ENCODE measurements at places on chromosomes 7 and 10. TPM values are rescaled to one million over a fixed set of nuclear protein-coding genes. Genes with fewer than 3 reads are reported as not detected.

Gene AKAP9
- polyA plus RNA-seq = 11.7 TPM

Gene OPALIN
- polyA plus RNA-seq = not detected

GRCh38 chr10:3906511-3907111, 121.6 kb upstream of the KLF6 start:
- peak; percentile 64 for DNase-seq

GRCh38 chr10:8375137-8375536, 320.6 kb downstream of the GATA3 start:
- no peak for DNase-seq

DNA sequence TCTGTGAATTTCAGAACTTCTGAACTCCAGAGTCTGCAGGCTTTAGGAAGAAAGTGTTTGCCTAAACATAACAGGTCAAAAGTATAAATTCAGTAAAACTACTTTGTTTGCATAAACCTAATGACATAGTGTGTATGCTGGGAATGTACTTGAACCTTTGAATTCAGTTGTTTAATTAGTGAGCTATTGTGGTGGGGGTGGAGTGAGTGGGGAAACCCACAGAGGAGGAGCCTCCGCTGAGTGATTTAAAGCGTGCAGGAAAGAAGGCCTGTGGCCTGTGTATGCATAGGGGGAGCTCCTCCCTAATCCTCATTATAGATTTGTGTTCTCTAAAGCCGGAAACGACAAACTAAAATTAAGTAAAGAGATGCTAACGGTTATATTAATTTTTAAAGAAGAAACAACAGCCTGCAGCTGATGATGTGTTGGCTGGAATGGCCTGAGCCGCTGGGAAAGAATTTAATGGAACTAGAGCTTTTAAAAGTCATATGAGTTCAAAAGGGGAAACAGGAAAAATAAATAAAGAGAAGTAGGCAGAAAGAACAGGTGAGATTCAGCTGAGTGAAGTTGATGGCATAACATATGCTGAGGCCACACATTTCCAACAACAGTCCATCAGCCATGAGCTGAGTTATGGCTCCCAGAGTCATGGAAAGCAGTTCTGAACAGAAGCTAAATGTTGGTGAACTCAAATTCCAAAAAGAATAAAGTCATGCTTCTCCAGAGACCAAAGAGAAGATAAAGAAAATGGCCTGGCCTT, 595.0 kb downstream of the GRM8 start:
- DNase-seq = no peak

DNA sequence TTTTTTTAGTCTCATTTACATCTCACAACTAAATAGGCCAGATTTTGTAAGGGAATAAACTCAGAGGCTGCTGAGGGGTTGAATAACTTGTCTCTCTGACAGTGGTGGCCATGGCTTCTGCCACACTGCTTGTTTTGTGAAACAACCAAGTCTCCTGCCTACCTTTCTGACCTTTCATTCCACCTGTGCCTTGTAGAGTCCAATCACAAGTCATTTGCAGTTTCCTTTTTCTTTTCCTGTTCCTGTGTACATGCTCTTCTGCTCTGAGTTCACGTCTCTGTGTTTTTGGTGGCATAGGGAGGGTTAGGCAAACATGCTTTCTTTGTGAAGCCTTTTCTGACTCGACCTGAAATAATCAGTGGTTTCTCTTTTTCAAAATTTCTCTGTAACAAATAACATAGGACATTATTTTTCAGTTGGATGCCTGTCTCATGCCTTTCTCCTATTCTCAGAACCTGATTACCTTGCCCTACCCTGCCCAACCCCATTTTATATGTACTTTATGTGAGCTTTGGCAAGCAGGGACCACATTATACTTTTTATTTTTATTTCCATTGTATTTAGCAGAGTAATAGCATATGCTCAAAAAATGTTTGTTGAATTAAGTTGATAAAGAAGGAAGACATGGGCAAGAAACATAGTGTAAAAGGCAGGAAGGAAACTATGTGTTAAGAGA, 81.7 kb downstream of the HDAC9 start:
- no peak for DNase-seq

Data from urinary bladder (tissue), 4 donors.